Sigmoid colon (tissue), 7 donors: ENCODE measurements at places on chromosomes 4 and X. TPM values are rescaled to one million over a fixed set of nuclear protein-coding genes. Genes with fewer than 3 reads are reported as not detected.
A peak's percentile ranks its signal among the peaks of the same experiment; 100 is the strongest.

DNA sequence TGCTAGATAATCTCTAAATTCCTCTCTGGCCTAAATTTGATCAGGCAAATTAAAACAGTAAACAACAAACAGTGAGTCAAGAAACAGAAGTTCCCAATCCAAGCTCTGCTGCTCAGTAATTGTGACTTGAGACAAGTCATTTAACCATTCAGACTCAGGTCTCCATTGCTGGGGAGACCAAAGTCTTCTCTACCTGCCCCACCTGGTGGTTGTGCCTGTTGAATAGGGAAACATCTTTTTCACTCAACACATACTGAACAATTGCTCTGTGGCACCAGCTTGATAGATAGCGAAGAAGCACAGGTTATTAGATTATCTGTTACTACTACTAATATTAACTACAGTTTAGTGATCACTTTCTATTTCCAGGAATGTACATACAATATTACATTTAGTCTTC lies 112.1 kb upstream of the EOLA2 start:
- no peak for DNase-seq
- H3K4me3 ChIP-seq, result no peak overlapping the region
- no peaks in the 10 kb centered on the region for H3K27me3 ChIP-seq
- no peak overlapping the region for H3K27ac ChIP-seq
- H3K4me1 ChIP-seq, result no peaks in the 10 kb centered on the region
- no peaks in the 10 kb centered on the region for H3K36me3 ChIP-seq

GRCh38 chrX:79281775-79282174 lies 85.4 kb downstream of the ITM2A start:
- no peak for DNase-seq
- H3K4me1 ChIP-seq, result no peaks in the 10 kb centered on the region
- H3K27ac ChIP-seq, result no peak overlapping the region
- no peaks in the 10 kb centered on the region for H3K36me3 ChIP-seq
- H3K27me3 ChIP-seq, result no peaks in the 10 kb centered on the region

GRCh38 chr4:120508036-120508435 lies 414.5 kb downstream of the PRDM5 start:
- no peaks in the 10 kb centered on the region for H3K36me3 ChIP-seq
- no peak for DNase-seq
- no peak overlapping the region for H3K4me3 ChIP-seq
- no peak overlapping the region for H3K27ac ChIP-seq
- no peaks in the 10 kb centered on the region for H3K4me1 ChIP-seq

DNA sequence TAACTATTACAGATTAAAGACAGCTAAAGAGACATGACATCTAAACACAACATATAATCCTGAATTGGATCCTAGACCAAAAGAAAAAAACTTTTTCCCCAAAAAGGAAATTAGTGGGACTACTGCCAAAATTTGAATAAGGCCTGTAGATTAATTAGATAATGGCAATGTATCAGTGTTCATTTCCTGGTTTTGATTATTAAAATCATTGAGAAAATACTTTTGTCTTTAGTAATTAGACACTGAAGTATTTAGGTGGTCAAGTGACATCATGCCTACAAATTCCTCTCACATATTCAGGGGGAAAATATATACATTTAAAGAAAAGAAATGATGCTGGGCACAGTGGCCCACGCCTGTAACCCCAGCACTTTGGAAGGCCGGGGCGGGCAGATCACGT lies 10.4 kb upstream of the USO1 start:
- peak overlapping the region; percentile 18 for H3K27ac ChIP-seq
- no peaks in the 10 kb centered on the region for H3K36me3 ChIP-seq
- DNase-seq, result no peak
- H3K27me3 ChIP-seq, result no peaks in the 10 kb centered on the region
- peaks cover 18% of the 10 kb centered on the region for H3K4me1 ChIP-seq
- H3K4me3 ChIP-seq, result no peak overlapping the region

DNA sequence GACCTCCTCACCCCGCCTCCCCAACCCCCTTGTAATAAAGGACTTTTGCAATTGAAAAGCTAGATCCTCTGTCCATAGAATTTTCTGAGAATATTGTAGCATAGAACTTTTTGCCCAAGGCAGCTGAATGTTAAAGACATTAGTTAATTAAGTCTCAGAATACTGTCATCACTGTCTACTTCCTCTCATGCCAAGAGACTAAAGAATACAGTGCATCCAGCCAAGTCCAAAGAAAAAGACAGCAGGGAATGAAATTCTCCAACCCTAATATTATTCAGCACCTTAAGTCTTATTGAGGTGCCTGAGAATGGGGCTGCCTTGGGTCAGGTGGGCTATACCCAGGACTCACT lies 313.3 kb upstream of the GATB start:
- no peaks in the 10 kb centered on the region for H3K27me3 ChIP-seq
- no peak overlapping the region for H3K4me3 ChIP-seq
- no peak overlapping the region for H3K27ac ChIP-seq
- no peak for DNase-seq

DNA sequence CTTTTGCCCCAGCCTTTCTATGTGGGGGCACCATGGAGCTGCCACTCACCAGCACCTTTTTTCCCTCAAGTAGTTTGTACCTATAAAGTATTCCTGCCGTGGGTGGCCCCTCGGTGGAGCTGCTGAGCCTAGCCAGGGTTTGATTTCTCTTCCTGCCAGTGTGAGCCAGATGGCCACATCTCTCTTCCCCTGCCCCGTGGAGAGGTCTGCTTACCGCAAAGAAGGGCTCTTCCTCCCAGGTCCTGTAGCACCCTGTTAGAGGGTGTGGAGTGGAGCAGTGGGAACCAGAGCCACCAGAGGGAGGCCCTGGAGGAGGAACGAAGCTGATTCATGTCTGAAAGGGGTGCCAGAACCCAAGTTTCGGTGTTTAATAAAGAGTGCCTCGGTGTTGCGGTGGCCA lies 95.4 kb downstream of the PTTG2 start:
- no peak overlapping the region for H3K4me3 ChIP-seq
- peak overlapping the region; percentile 86 for H3K27ac ChIP-seq
- peaks cover 79% of the 10 kb centered on the region for H3K4me1 ChIP-seq
- no peaks in the 10 kb centered on the region for H3K27me3 ChIP-seq
- H3K36me3 ChIP-seq, result peaks cover 39% of the 10 kb centered on the region

NLGN4X gene
- total RNA-seq, result 5.5 TPM

DNA sequence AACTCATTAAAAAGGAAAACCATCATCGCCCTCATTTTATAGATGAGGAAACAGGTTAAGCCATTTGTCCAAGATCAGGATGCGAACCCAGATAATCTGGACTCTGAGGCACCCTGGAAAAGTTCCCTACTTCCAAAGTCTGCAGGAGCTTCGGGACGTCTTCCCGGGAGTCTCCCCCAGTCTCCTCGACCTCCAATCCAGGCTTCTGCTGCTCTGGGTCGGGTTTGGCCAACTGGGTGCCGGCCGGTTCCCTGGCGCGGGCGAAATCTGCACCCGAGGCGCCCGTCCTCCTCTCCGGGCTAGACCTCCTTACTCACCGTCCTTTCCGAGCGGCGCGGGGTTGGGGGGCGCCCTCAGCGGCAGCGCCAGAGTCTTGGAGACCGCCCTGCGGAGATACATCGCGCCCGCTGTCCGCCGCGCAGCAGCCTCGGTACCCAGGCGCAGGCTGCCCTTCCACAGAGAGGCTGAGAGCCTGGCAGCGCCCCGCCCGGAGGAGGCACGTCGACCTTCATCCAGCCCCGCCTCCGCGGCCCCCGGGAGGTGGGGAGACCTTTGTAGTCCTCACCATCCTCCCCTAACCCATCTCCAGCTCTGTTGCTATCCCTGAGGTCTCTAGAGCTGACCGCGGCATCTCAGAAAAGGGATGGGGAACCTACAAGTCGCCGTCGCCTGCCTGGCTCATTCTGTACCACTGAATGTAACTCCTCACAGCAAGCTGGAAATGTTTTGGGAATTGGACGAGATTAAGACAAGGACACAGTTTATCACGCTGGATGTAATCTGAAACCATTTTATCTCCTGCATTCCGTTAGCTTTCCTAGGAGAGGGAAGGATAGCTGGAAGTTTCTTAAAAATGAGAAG lies at the start of gene MGARP:
MGARP (minus strand) TSS at position 466 of the 861 bp plus-strand sequence; CDS start at position 399, 67 bp downstream.
- no peak for DNase-seq
- H3K4me1 ChIP-seq, result no peaks in the 10 kb centered on the region
- no peaks in the 10 kb centered on the region for H3K27me3 ChIP-seq
- H3K27ac ChIP-seq, result no peak within 1 kb of the TSS
- peak within 1 kb of the TSS; percentile 53 for H3K4me3 ChIP-seq

XAGE2 gene
- not detected for total RNA-seq

TBX22 gene
- total RNA-seq, result not detected

CYP2U1 gene
- total RNA-seq, result 11.9 TPM

GRCh38 chrX:113470166-113470565 lies 629.5 kb upstream of the AMOT start:
- H3K36me3 ChIP-seq, result no peaks in the 10 kb centered on the region
- DNase-seq, result no peak
- no peak overlapping the region for H3K4me3 ChIP-seq
- no peaks in the 10 kb centered on the region for H3K27me3 ChIP-seq
- H3K27ac ChIP-seq, result no peak overlapping the region

DNA sequence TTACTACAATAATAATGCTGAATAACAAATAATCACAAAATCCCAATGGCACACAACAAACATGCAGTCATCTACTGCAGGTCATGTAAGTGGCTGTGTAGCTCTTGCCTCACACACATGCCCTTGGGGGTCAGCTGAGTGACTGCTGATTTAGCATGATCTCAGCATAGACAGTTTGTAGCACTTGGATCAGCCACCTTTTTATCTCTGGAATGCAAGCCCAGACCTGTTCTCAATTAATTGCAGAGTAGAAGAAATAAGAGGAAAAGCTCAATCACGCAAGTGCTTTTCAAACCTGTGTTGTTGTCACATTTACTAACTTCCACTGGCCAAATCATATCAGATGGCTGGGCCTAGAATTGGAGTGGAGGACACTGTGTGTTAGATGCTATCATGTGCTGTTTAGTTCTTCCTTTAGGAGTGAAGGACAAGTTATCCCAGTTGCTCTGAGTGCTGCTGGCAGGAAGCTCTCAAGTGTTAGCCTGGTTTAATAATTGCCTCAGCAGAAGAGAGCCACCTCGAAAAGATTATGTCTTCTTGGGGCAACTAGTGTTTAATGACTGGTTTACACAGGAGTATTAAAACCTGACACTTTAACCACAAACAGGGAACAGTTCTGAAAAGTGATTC lies 128.3 kb upstream of the EPHA5 start:
- no peaks in the 10 kb centered on the region for H3K27me3 ChIP-seq
- H3K4me1 ChIP-seq, result no peaks in the 10 kb centered on the region
- H3K36me3 ChIP-seq, result no peaks in the 10 kb centered on the region
- no peak overlapping the region for H3K27ac ChIP-seq

USP27X gene
- 3.6 TPM for total RNA-seq

GAGE12J gene
- not detected for total RNA-seq

DNA sequence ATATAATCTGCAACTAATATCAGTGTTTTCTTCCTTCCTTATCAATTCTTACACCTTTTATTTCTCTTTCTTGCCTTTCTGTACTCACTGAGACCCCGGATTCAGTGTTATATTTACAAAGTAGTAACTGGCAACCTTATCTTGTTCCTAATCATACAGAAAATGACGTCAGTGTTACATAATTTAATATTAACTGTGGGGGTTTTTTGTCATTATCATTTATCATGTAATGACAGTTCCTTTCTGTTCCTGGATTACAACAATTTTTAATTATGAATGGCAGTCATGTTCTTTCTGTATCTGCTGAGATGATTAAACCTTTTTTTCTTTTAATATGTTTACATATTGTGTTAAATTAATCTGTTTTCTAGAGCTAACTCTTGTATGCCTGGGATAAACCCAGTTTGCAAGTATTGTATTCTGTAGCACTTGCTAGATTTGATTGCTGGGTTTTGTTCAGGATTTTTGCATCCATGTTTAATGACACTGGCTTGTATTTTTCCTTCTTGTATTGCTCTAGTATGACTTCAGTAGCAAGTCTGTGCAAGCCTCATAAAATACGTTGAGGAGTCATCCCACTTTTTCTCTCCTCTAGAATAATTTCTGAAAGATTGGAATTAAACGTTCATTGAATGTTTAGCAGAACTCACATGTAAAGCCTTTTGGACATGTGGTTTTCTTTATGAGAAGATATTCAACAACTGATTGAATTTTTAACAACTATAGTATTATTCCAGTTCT lies 10.4 kb upstream of the HSPA4L start:
- no peaks in the 10 kb centered on the region for H3K27me3 ChIP-seq
- H3K4me3 ChIP-seq, result no peak overlapping the region
- H3K4me1 ChIP-seq, result no peaks in the 10 kb centered on the region
- H3K27ac ChIP-seq, result no peak overlapping the region

CD40LG gene
- total RNA-seq, result 0.36 TPM
